ENCODE measurements at places on chromosomes 5 and 9.

DNA sequence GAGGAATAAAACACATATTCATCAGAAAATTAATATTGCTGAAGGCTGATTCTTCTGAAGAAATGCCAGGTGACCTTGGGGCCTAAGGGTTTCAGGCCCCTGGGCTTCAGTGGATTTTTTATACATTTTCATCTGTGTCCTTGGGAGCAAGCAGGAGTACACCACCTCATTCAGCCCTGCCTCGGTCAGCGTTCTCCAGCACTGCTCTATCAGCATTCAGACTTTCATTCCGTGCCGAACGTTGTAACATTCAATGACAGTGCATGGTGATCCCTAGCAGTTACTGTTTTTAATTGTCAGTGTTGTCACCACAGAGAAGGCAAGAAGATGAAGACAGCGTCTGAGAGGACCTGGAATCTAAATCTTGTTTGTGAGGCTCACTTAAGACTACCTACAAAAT is 490.4 kb downstream of the DNAH5 start:
- no peak for DNase-seq

DNA sequence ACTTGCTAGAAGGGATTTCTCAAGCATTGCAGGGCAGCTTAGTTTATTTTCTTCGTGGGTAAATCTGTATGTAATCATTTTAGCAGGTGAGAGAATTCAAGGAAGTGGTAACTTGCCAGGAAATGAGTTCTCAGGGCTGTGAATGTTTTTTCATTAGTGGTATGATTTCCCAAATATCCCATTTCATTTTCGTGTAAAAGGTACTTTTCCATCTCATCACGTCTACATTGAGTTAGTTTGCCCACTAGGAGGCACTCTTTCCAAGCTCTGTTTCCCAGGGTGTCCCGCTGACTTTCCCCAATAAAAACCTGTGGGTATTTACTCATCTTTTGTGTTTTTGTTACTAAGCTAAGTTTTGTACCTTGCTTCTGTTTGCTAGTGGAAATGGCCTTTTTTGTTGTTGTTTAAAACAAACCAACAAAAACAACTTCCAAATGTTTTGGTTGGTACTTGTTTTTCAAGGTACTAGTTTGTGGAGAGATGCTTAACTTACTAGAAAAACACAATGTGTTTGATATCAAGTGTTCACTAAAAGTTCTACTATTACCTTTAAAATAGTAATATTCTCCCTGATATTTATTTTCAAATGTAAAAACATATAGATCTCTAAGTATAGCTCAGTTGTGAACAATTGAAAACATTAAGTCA is 373.6 kb downstream of the ADGRV1 start:
- no peak for DNase-seq

GRCh38 chr5:67065696-67066095 is 130.9 kb downstream of the CD180 start:
- no peak for DNase-seq

DNA sequence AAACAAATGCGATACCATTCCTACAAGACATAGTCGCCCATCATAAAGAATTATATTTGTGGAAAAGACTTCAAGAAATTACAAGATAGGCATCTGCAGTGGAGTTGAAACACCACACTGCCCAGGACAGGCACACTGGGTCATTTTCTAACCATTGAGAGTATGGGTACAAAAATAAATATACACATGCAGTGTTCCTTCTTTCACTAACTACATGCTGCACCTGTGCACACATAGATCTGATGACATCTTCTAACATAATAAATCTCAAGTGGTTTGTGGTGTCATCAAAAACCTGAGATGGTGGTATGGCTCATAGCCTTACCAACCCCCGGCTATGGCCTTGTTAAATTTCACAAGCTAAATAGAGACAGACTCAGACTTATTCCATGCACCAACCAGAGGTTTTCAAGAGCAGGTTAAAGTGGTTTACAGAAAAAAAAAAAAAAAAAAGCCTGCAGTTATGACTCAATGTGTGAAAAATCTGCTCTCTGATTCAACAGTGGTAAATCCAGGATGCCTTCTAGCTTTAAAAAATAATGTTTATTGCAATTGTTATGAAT is 12.4 kb upstream of the NFIB start:
- no peak for DNase-seq

DNA sequence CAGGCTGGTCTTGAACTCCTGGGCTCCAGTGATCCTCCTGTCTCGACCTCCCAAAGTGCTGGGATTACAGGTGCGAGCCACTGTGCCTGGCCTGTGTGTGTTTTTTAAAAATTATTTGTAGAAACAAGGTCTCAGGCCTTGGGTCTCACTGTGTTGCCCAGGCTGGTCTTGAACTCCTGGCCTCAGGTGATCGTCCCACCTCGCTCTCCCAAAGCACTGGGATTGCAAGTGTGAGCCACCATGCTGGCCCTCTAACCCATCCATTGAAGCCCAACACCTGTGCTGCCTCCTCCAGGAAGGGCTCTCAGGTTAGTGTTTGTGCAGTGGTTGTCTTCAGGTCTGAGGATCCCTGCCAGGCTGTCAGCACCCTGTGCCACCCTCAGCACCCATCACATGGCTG is 56.6 kb downstream of the CXXC5 start:
- no peak for DNase-seq

DNA sequence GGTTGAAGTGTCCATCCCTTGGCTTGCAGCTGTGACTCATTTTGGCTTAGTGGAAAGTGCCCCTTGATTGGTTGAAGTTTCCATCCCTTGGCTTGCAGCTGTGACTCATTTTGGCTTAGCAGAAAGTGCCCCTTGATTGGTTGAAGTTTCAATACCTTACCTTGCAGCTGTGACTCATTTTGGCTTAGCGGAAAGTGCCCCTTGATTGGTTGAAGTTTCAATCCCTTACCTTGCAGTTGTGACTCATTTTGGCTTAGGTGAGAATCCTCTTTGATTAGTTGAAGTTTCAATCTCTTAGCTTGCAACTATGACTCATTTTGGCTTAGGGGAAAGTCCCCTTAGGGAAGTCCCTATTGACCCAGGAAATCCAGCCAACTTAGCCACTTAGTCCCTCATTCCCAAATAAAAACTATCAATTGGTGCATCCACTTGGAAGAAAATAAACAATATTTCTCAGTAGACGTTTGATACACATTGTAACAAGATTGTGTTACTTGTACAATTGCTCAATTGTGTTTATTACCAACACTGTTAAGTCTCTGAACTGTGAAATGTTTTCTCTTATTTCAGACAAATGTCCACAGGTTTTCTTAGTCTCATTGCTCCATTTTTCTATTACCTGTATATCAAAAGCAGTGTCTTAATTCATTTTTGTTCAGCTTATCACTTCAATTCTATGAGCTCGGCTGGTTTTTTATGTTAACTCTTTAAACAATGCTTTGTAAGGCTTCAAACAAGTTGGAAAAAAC is 2308.8 kb upstream of the ACO1 start:
- DNase-seq: no peak

DNA sequence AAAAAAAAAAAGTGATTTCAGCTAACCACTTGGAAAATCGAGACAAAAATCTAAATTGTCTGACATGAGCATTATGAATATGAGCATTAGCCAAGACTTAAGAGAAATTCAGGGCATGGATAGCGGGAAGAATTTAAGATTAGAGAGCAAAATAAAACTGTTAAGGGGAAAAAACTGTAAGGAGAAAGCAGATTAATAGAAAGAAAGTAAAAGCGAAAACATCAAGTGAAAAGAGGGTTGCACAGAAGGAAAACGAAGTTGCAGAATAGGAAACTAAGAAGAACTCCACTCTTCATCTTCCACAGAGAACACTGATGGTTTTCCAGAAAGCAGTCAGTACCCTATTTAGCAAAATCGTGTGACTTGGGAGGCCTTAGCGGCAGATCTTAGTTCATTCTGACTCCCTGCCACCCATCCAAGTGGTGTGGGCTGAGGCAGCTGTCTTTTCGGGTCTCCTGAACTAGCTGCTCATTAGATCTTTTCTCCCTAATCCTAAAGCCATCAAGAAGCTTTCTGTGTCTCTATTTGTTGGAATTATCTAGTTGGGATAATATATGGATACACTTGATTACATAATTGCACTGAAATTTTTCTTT is 3.7 kb downstream of the NIM1K start:
- no peak for DNase-seq

DNA sequence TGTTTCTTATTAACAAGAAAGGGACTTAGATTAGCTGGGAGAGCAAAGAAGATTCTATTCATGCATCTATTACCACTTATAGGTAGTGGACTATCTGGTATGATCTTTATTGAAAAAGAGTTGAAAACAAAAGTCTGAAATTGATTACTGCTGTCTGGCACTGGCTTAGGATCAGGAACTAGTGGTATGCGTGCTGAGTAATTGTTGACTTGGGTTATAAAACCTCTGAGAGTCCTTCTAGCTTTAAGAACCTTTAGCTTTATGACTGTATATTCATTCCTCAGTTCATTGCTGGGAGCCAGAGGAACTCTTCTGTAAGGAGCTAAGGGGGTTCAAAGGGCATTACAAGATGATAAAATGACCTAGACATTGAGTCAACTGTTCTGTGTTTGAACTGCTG is 7.6 kb downstream of the SLC1A1 start:
- DNase-seq: no peak

DNA sequence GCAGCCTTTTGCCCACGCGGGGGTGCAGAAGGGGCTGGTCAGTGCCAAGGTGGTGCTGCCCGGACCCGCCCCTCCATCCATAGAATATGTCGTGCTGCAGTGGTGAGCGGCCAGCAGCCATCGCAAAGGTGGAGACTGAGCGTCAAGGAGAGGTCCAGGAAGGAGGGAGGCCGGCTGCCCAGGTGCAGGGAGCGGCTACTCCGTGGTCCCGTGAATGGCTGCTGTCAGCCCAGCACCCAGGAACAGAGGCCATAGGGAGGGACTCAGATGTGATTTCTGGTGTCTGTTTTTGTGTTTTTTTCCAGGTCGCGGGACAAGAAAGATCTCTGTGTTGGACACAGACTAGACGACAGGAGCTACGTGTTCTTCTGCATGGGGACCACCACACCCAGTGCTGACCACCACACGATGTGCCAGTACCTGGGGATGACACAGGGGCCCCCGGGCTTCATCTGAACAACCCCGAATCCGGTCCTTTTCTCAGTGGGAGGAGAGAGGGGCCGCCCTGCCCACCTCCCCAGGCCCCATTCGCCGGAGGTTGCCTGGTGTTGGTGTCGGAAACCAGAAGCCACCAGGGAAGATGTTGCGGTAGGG is 29.0 kb downstream of the PAEP start:
- DNase-seq: no peak

DNA sequence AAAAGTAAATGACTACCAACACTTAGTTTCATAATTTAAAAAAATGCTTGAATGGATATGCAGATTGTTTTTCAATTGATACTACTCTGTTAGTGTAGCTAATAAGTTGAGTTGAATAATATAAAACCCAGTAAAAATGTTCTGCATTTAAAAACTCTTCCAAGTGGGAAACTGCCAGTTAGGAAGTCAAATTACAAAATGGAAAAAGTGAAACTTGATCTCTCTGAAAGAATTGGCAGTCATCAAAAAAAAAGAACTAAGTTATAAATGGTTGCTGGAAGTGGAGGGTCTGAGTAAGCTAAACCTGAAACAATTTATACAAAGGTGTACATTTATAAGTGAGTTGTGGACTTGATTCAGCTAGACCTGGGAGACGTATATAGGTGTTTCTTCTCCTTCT is 52.4 kb downstream of the VCAN start:
- no peak for DNase-seq

DNA sequence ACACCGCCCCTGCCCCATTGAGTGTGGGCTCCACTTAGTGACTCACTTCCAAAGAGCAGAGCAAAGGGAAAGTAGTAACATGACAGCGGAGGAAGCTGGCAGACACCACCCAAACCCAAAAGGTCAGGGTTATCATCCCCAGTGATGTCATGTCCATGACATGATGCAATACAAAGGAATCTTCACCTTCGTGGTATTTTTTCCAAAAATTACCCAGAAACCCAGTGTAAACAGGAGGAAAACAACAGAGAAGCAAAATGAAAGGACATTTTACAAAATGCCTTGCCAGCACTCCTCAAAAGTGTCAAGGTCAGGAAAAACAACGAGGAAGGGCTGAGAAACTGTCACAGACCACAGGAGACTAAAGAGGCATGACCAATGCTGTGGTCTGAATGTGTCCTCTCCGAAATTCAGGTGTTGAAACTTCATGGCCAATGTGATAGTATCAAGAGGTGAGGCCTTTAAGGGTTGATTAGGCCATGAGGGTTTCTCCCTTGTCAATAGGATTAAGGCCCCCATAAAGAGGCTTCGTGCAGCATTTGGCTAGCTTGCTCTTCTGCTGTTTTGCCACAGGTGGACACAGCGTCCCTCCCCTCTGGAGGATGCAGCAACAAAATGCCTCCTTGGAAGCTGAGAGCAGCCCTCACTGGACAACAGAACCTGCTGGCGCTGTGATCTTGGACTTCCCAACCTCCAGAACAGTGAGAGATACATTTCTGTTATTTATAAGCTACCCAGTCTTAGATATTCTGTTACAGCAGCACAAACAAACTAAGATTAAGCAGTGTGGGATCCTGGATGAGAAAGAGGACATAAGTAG is 30.5 kb upstream of the MED10 start:
- DNase-seq: no peak

- no peak for DNase-seq
Observed at GRCh38 chr9:5418481-5418880, 19.2 kb downstream of the PLGRKT start.

- DNase-seq: no peak
Observed at GRCh38 chr5:177603631-177604030, 3.7 kb downstream of the B4GALT7 start.
